ENCODE measurements at places on chromosomes 5 and 9. TPM values are rescaled to one million over a fixed set of nuclear protein-coding genes. Genes with fewer than 3 reads are reported as not detected.

The REEP2 gene
- 6.1 TPM for total RNA-seq

The ECM2 gene
- total RNA-seq: 10.8 TPM

The GMCL2 gene
- not detected for total RNA-seq

DNA sequence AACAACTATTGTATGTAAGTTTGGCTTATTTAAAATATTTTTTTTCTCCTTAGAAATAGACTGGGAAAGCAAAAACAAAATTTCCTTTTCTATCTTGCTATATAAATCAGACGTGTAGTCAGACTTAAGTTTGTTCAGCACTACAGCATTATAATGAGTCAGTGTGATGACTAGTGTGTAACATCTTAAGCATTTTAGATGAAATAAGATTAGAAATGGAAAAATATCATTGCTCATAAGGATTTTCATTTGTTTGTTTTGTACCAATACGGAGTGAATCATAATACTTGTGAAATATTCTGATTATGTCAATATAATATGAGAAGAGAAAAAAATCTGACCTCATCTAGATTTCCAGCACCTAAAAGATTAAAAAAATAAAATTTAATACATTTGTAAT, 64.7 kb upstream of the RICTOR start:
- H3K36me3 ChIP-seq: no peaks in the 10 kb centered on the region
- no peak for DNase-seq
- H3K4me1 ChIP-seq: no peaks in the 10 kb centered on the region
- H3K4me3 ChIP-seq: no peak overlapping the region

DNA sequence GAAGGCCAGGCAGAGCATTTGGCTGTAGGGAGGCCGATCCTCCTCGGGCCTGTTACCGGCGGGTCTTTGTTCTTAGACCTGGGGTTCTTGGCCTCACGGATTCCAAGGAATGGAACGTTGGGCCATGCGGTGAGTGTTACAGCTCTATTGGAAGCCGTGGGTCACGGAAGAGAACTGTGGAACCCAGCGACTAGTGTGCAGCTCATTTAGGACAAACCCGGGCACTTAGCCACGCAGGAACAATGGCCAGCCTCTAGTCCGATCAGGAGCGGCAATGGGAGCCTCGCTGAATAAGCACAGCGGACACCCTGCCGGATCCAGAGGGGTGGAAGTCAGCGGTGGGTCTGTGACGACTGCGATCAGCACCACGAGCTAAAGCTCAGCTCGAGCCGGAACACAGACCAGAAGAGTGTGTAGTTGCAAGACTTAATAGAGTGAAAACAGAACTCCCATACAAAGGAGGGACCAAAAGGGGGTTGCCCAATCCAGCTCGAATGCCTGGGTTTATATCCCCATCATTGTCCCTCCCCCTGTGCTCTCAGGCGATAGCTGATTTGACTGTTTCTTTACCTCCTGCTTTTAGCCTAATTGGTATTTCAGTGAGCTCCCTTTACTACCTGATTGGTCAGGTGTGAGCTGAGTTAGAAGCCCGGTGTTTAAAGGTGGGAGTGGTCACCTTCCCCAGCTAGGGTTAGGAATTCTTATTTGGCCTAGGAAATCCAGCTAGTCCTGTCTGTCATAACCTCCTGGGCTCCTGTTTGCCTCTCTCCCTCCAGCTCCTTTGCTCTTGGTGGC, 53.7 kb upstream of the RPL26L1 start:
- H3K4me1 ChIP-seq: peaks cover 72% of the 10 kb centered on the region
- H3K27ac ChIP-seq: peak overlapping the region; percentile 95
- no peaks in the 10 kb centered on the region for H3K27me3 ChIP-seq
- H3K36me3 ChIP-seq: peaks cover 6% of the 10 kb centered on the region
- H3K4me3 ChIP-seq: no peak overlapping the region

DNA sequence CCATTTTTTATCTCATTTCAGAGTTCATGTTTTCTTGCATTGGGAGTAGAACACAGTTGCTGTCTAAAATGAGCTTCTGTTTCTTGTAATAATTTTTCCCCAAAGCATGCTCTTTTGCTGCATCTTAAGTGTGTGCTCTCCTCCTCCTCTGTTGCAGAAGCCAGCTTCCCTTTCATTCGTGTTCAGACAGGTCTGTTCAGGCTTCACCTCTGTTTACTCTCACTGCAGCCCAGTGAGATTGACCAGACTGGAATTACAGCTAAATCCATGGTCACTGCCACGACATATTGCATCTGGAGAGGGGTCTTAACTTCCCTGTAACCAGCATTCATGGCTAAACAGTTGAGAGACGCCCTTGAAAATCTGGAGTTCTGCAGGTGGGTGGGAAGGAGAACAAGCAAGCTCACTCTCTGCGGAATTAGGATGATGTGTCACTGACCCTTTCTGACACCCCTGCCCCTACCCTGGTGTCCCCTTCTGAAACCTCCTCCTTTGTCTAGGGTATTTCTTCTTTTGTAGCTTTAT, 223.2 kb downstream of the FSTL4 start:
- peak; percentile 56 for DNase-seq
- H3K4me3 ChIP-seq: no peak overlapping the region
- no peaks in the 10 kb centered on the region for H3K27me3 ChIP-seq
- no peak overlapping the region for H3K27ac ChIP-seq

DNA sequence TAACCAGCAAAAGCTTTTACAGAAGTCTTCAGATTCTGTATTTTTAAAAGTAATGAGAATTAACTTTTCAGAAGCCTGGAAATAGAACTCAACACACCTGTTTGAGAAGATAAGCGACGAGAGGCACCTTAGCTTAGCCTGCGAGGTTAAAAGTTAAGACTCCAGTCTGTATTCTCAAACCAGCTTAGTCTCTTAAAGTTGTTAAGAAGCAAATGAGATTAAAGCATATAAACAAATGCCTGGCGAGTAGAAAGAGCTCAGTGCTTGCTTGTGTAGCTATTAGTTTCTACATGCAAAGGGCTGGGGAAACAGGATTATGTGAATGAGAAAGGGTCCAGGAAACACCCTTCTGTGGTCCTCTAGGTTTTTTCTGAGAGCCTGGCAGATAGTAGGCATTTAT, 51.7 kb downstream of the MTAP start:
- H3K27ac ChIP-seq: no peak overlapping the region
- no peaks in the 10 kb centered on the region for H3K27me3 ChIP-seq
- peaks cover 10% of the 10 kb centered on the region for H3K4me1 ChIP-seq
- H3K4me3 ChIP-seq: no peak overlapping the region

DNA sequence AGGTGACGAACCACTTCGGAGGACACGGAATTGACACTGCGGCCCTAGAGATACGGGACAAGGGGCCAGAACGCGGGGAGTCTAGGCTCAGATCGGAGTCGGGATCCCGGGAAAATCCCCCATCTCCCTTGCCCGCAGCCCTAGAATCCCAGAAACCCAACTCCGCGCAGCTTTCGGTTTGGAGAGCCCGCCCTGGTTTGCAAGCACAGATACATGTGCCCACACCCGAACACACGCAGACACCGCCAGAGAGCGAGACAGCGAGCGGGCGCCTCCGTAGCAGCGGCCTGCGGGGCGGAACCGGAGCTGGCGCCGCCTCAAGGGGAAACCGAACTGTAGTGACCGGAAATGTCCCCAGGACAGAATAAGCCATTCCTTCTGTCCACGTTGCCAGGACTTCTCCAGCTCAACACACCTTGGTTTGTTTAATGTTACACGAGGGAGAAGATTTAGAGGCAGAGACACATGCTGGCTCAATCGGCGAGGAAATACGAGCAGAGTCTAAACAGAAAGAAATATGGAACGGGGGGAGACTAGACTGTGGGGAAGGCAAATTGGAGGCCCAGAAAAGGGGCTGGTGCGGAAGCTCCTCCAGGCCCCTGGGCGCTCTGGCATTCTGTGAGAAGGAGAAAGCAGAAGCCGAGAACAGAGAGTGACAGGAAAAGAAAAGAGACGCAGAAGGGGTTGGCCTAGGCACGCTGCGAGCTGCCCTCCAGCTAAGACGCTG, 2.9 kb upstream of the PAX5 start:
- H3K27ac ChIP-seq: no peak overlapping the region
- H3K4me1 ChIP-seq: peaks cover 40% of the 10 kb centered on the region
- H3K36me3 ChIP-seq: no peaks in the 10 kb centered on the region
- no peak for DNase-seq

GRCh38 chr9:133274236-133275104, 531 bp downstream of the ABO start:
- peaks cover 9% of the 10 kb centered on the region for H3K4me1 ChIP-seq
- no peaks in the 10 kb centered on the region for H3K27me3 ChIP-seq
- H3K27ac ChIP-seq: peak overlapping the region; percentile 75
- no peaks in the 10 kb centered on the region for H3K36me3 ChIP-seq
- no peak for DNase-seq

DNA sequence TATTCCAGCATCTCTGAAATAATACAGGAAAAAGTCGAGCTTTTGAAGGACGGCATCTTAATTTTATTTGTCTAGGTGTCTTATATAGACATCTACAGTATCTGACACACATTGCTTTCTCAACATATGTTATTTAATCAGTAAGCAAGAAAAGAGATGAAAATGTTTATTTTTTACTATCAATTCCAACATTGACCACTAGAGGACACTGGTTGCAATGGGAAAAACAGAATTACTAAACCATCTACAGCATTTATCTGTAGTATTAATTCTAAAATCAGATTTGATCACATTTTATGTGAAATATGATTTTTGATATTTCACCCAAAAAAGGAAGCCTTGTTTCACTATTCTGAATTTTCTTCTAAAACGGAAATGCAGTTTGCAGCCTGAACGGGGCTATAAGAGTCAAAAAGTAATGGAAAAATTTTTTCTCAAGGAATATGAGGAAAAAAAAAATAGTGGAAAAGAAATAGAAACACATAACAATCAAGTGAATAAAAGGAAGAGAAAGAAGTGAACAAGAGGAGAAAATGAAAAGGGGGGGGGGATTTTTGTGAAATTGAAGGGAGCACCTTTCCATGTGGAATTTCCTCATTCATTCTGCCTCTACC, 98.6 kb downstream of the OSTF1 start:
- H3K27ac ChIP-seq: no peak overlapping the region
- no peak overlapping the region for H3K4me3 ChIP-seq
- no peak for DNase-seq

GRCh38 chr9:34592895-34593601, 3.5 kb upstream of the CNTFR start:
- H3K27me3 ChIP-seq: no peaks in the 10 kb centered on the region
- peaks cover 58% of the 10 kb centered on the region for H3K4me1 ChIP-seq
- no peaks in the 10 kb centered on the region for H3K36me3 ChIP-seq

DNA sequence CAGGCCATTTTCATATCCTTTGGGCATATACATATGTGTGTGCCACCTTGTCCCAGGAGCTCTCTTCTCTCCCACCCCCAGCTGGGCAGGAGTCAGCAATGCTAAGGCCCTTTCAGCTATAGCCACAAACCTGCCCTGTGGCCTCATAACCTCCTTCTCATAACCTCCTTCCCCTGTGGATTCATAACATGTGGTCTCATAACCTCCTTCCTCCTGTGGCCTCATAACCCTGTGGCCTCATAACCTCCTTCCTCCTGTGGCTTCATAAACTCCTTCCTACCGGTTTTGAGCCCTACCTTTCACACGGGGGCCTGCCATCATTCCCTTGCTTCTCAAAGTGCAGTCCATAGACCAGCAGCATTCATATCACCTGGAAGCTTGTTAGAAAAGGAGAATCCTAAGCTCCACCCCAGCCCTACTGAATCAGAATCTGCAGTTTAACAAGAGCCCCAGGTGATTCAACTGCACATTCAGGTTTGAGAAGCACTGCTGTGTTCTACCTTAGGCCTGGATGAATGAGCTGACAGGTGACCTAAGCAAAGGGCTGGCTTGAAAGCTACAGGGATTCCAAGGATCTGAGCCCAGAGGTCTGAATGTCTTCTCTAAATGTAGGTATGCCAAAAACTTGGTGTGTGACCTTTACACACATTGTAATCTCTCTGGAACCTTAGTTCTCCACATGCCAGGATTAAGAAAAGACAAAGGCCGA, 41.9 kb upstream of the PLPP6 start:
- no peak for DNase-seq
- no peak overlapping the region for H3K27ac ChIP-seq
- no peaks in the 10 kb centered on the region for H3K27me3 ChIP-seq
- no peaks in the 10 kb centered on the region for H3K36me3 ChIP-seq
- no peak overlapping the region for H3K4me3 ChIP-seq

- no peak for DNase-seq
- H3K27ac ChIP-seq: peak overlapping the region; percentile 55
- no peaks in the 10 kb centered on the region for H3K36me3 ChIP-seq
- H3K4me1 ChIP-seq: peaks cover 15% of the 10 kb centered on the region
- no peaks in the 10 kb centered on the region for H3K27me3 ChIP-seq
These were observed 111.2 kb downstream of the LRRC70 start for GRCh38 chr5:62689599-62690368.

DNA sequence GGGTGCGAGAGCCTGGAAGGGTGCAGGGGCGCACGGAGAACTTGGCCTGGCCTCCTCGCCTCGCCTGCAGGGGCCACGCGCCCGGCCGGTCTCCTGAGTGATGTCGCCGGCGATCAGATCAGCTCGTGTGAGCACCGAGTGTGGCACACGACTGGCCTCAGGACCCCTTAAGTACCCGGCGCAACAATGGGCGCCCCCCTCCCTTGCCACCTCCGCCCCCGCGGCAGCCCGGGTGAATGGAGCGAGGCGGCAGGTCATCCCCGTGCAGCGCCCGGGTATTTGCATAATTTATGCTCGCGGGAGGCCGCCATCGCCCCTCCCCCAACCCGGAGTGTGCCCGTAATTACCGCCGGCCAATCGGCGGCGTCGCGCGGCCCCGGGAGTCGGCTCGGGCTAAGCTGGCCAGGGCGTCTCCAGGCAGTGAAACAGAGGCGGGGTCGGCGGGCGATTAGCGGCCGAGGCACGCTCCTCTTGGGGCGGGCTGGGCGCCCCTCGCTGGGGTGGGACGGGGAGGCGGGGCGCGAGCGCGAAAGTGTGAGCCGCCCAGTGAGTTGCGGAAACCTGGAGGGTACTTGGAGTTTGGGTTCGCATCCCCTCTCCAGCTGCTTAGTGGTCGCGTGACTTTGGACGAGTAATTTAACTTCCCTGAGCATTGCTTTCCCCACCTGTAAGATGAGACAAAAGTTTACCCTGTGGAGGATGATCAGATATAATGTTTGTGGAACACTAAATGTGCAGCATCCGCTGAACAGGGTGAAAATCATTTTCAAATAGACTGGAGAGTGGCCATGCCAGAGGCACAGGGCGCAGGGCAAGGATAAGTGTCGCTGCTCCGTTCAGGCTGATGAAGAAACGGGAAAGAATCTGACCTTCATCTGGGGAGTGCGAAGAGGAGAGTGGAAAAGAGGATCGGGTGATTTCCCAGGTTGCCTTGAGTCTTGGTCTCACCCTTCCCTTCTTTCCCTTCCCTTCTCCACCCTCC, at the start of gene NEUROG1:
Gene NEUROG1 (minus strand): TSS at position 145 of the 982 bp plus-strand sequence. CDS start 274 bp downstream, outside the sequence.
- peaks cover 16% of the 10 kb centered on the region for H3K4me1 ChIP-seq
- DNase-seq: no peak
- H3K27me3 ChIP-seq: no peaks in the 10 kb centered on the region
- no peaks in the 10 kb centered on the region for H3K36me3 ChIP-seq

GRCh38 chr5:149485655-149486615, 65.3 kb downstream of the CSNK1A1 start:
- peak overlapping the region; percentile 60 for H3K27ac ChIP-seq
- peaks cover 70% of the 10 kb centered on the region for H3K4me1 ChIP-seq
- H3K36me3 ChIP-seq: no peaks in the 10 kb centered on the region
- H3K4me3 ChIP-seq: no peak overlapping the region
- no peak for DNase-seq

GRCh38 chr5:104512063-104512825, 949.7 kb upstream of the NUDT12 start:
- no peaks in the 10 kb centered on the region for H3K4me1 ChIP-seq
- H3K36me3 ChIP-seq: no peaks in the 10 kb centered on the region
- no peak for DNase-seq
- no peak overlapping the region for H3K4me3 ChIP-seq
- no peak overlapping the region for H3K27ac ChIP-seq

GRCh38 chr5:124962735-124963134, 216.3 kb upstream of the ZNF608 start:
- H3K27ac ChIP-seq: peak overlapping the region; percentile 17
- no peak overlapping the region for H3K4me3 ChIP-seq
- H3K27me3 ChIP-seq: no peaks in the 10 kb centered on the region
- no peak for DNase-seq
